ENCODE measurements at places on chromosomes 6 and 20. TPM values are rescaled to one million over a fixed set of nuclear protein-coding genes. Genes with fewer than 3 reads are reported as not detected.
A peak's percentile ranks its signal among the peaks of the same experiment; 100 is the strongest.

DNA sequence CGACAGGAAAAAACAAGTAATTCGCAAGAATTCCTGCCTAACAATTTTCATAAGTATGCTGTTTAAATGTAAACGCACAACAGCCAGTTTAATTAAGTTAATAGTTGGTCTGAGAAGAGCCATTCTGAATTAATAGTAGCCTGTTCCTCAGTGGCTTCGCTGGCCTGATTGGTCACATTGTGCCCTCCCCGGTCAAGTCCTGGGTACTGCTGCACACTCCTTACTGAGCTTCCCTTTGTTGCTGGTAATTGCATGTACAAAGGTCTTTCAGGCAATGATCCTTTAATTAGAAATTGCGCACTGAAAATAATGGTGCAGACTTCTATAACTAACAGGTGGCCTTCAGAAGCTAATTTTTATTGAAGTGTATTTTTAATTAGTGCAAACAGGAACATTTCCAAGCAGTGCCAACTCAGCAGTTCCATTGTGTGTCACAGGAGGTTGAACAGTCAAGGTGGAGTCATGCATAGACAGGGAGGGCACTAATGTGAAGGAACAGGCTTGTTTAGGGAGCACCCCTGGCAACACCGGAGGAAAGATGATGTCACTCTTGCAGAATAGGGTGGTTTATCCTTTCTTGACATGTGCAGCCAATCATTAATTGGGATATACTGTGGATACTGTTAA is 92.6 kb upstream of the SLC22A23 start:
- H3K4me1 ChIP-seq, result no peaks in the 10 kb centered on the region
- H3K4me3 ChIP-seq, result no peak overlapping the region
- no peak overlapping the region for H3K27ac ChIP-seq
- H3K27me3 ChIP-seq, result no peaks in the 10 kb centered on the region
- no peaks in the 10 kb centered on the region for H3K36me3 ChIP-seq

DNA sequence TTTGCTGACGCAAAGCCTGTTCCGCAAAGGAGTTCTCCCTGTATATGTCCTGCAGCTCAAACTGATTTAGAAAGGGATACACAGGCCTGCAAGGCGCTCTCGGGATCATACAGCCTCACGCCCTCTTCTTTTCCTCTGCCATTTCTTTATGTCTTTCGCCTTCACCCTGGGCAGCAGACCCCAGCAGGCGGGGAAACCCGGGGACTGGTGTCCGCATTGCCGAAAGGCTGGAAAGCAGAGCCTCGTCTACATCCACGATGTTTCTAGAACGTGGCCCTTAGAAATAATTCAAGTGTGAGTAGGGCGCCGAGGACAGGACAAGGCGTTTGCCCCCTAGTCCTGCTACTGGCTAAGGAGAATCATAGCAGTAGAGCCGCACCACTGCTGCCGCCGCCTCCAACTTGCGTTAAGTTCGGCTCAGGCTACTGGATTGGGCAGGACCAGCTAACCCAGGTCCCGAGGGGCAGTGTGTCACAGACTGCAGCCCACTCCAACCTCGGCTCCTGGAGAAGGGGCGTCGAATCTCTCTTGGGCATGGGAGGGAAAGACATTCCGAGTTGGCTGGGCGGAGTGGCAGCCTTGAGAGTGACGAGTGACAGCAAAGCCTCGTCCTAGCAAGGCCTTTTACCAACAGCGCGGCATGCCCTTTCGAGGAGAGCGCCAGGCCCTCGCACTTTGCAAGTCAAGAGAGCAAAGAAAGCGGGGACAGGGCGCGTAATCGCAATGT is 2.6 kb upstream of the TBX18 start:
- no peaks in the 10 kb centered on the region for H3K36me3 ChIP-seq
- peaks cover 19% of the 10 kb centered on the region for H3K27me3 ChIP-seq
- H3K27ac ChIP-seq, result peak overlapping the region; percentile 75
- no peak for DNase-seq
- H3K4me3 ChIP-seq, result no peak overlapping the region
- no peaks in the 10 kb centered on the region for H3K4me1 ChIP-seq

DNA sequence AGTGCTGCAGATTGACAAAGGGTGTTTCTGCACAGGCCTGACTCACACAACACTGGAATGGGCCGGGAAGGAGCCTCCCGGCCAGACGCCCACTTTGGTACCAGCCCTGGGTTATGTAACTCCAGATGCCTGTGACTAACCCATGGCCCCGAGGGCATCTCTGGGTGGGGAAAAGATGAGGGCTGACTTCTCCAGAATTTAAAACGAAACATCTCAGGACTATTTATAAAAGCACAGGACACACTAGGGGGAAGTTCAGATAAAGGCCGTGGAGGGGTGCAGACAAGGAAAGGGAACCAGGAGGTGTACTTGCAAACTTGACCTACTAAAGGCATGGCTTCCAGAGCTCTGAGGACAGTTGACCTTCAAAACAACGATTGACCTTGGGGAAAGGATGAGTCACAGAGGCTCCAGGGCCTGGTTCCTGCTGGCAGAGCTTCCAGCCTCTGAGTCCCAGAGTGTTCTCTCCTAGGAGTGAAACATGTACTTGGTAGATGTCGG is 196.9 kb downstream of the NFATC2 start:
- H3K4me3 ChIP-seq, result no peak overlapping the region
- H3K27me3 ChIP-seq, result no peaks in the 10 kb centered on the region
- no peaks in the 10 kb centered on the region for H3K36me3 ChIP-seq
- peak; percentile 62 for DNase-seq

- DNase-seq, result peak; percentile 74
- H3K36me3 ChIP-seq, result no peaks in the 10 kb centered on the region
- no peaks in the 10 kb centered on the region for H3K27me3 ChIP-seq
- peaks cover 72% of the 10 kb centered on the region for H3K4me1 ChIP-seq
- peak overlapping the region; percentile 94 for H3K27ac ChIP-seq
- H3K4me3 ChIP-seq, result peak overlapping the region; percentile 16
These were observed 36.8 kb downstream of the ZMYND8 start for GRCh38 chr20:47319517-47320252.

DNA sequence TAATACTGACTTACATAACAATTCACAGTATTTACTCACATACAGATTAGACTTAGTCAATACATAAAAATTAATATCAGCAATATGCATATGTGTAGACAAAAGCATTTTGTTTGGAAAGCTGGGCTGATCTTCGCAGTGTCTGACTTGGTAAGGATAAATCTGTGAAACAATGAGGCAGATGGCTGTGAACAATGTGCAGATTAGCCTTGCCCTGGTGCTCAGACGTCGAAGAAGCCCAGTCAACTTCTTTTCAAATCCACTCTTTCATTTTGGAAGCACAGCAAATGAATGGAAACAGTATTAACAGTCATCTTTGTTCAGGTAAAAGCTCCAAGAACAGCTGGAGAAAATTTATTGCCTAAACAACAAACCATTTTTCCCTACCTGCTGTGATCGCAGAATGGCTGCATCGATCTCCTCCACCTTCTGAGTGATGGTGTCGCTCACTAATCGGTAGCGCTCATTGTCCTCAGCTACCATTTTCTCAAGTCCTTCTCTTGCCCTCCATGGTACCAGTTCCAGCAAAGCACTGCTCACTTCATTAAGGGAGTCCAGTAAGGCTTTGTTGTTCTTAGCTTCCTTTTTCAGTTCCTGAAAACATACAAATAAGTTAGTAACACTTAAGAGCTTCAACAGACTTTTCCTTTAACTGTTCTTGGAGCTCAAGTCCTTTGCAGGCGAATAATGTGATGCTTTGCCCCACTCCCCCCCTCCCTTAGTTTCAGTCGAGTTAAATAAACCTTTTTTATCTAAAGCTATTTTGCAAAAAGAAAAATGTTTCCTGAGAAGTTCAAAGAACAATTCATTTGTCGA is 116.5 kb downstream of the DST start:
- H3K27ac ChIP-seq, result peak overlapping the region; percentile 54
- H3K27me3 ChIP-seq, result no peaks in the 10 kb centered on the region
- no peak overlapping the region for H3K4me3 ChIP-seq
- DNase-seq, result no peak
- H3K36me3 ChIP-seq, result peaks cover 44% of the 10 kb centered on the region
- peaks cover 35% of the 10 kb centered on the region for H3K4me1 ChIP-seq

- no peak overlapping the region for H3K27ac ChIP-seq
- DNase-seq, result no peak
- H3K36me3 ChIP-seq, result no peaks in the 10 kb centered on the region
- no peaks in the 10 kb centered on the region for H3K4me1 ChIP-seq
These were observed 33.1 kb downstream of the SRC start for GRCh38 chr20:37378785-37379598.

GRCh38 chr6:107811591-107812218 is 12.4 kb downstream of the SCML4 start:
- no peak overlapping the region for H3K4me3 ChIP-seq
- peak; percentile 32 for DNase-seq
- H3K36me3 ChIP-seq, result no peaks in the 10 kb centered on the region
- no peaks in the 10 kb centered on the region for H3K4me1 ChIP-seq
- H3K27ac ChIP-seq, result no peak overlapping the region

- no peaks in the 10 kb centered on the region for H3K27me3 ChIP-seq
- H3K27ac ChIP-seq, result no peak overlapping the region
- no peaks in the 10 kb centered on the region for H3K36me3 ChIP-seq
- H3K4me3 ChIP-seq, result no peak overlapping the region
- H3K4me1 ChIP-seq, result no peaks in the 10 kb centered on the region
These were observed 49.9 kb downstream of the IPCEF1 start for GRCh38 chr6:154306696-154307095.

DNA sequence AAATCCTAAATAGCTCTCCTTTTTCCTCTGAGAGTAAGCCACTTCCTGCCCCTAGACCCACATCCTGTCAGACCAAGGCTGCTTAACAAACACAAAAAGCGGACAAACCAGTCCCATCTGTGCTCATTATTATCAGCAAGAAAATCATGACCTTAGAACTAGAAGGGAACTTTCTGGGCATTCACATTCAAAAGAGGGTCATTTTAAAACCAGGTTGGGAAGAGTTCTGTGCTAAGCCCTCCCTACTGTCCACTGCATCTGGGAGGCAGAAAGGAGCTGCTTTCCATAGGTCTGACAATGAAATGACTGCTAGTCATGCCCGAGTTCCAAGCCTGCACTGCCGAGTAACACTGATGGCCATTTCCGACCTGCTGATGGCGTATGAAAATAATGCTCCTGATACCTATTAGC is 15.4 kb downstream of the EZR start:
- DNase-seq, result no peak
- H3K4me3 ChIP-seq, result no peak overlapping the region
- peaks cover 9% of the 10 kb centered on the region for H3K36me3 ChIP-seq
- no peaks in the 10 kb centered on the region for H3K27me3 ChIP-seq

GRCh38 chr20:9087531-9088217 is 18.8 kb downstream of the PLCB4 start:
- DNase-seq, result no peak
- H3K36me3 ChIP-seq, result no peaks in the 10 kb centered on the region
- no peak overlapping the region for H3K27ac ChIP-seq
- peaks cover 40% of the 10 kb centered on the region for H3K4me1 ChIP-seq
- no peaks in the 10 kb centered on the region for H3K27me3 ChIP-seq
- no peak overlapping the region for H3K4me3 ChIP-seq

- no peak for DNase-seq
- H3K4me1 ChIP-seq, result no peaks in the 10 kb centered on the region
- H3K4me3 ChIP-seq, result no peak overlapping the region
- H3K27me3 ChIP-seq, result no peaks in the 10 kb centered on the region
- peak overlapping the region; percentile 23 for H3K27ac ChIP-seq
These were observed 334.1 kb downstream of the NRN1 start for GRCh38 chr6:5672581-5673011.

DNA sequence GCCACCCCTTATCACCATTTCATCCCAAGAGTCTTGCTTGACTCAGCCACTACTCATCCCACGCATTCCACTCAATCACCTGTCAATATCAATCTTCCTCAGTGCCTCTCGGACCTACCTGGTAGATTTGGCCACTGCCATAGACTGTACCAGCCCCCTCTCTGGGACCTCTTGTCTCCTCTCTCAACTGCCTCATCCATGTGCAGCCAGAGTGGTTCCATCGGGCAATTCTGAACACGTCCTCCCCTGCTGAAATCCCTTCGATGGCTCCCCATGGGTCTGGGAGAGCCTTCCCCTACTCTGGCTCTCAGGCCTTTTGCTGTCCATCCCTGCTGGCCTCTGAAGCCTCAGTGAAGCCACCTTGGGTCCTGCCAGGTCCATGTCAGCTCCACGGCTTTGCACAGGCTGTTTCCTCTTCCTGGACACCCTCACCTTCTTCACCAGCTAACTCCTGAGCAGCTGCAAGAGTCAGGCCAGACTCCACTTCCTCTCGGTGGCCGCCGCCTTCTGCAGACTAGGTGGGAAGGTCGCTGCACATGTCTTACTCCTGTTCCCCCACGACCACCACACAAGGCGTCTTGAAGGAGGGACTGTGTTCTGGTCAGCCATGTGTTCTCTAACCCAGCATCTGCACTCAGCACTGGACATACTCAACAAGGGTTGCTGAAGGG is 120.4 kb downstream of the TOX2 start:
- H3K4me1 ChIP-seq, result peaks cover 6% of the 10 kb centered on the region
- H3K36me3 ChIP-seq, result no peaks in the 10 kb centered on the region
- no peaks in the 10 kb centered on the region for H3K27me3 ChIP-seq
- DNase-seq, result peak; percentile 34
- no peak overlapping the region for H3K4me3 ChIP-seq

- H3K4me1 ChIP-seq, result no peaks in the 10 kb centered on the region
- no peak overlapping the region for H3K27ac ChIP-seq
- DNase-seq, result no peak
- no peaks in the 10 kb centered on the region for H3K27me3 ChIP-seq
- no peak overlapping the region for H3K4me3 ChIP-seq
These were observed 38.8 kb downstream of the ISM1 start for GRCh38 chr20:13259921-13260320.

- no peaks in the 10 kb centered on the region for H3K27me3 ChIP-seq
- peak within 1 kb of the TSS; percentile 96 for H3K4me3 ChIP-seq
- peak; percentile 99 for DNase-seq
- no peaks in the 10 kb centered on the region for H3K36me3 ChIP-seq
- H3K4me1 ChIP-seq, result no peaks in the 10 kb centered on the region
These were observed at the start of gene CDS2 for GRCh38 chr20:5126512-5127203. TSS of gene CDS2 (plus strand) at chr20:5127008. CDS start at chr20:5127093, 85 bp downstream.

GRCh38 chr20:62418709-62419487 is 8.4 kb downstream of the RBBP8NL start:
- DNase-seq, result no peak
- H3K36me3 ChIP-seq, result no peaks in the 10 kb centered on the region
- H3K27ac ChIP-seq, result no peak overlapping the region
- no peaks in the 10 kb centered on the region for H3K27me3 ChIP-seq
- H3K4me1 ChIP-seq, result no peaks in the 10 kb centered on the region
- no peak overlapping the region for H3K4me3 ChIP-seq

DNA sequence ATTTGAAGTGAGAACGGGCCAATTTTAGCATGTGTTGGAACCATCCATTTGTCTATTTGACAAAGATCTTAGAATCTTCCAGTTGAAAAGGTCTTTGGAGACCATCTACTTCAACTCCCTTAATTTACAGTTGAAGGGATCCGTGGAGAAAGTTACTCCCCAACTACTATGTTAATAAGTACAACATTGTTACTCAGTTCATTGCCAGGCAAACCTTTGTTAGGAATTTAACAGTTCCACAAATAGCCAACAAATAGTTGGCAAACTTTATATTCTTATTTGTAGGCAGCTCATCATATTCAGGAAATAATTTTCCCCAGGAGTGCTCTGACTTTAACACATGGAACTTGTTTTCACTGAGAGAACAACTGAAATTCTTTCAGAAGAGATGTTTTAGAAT is 81.0 kb upstream of the FLRT3 start:
- no peak overlapping the region for H3K27ac ChIP-seq
- H3K4me3 ChIP-seq, result no peak overlapping the region

The CD93 gene
- 35.7 TPM for total RNA-seq

The MICB gene
- total RNA-seq, result 1.6 TPM

The VIP gene
- not detected for total RNA-seq

All from right atrium auricular region (tissue), 2 donors.